ENCODE measurements at places on chromosomes 13 and 19. TPM values are rescaled to one million over a fixed set of nuclear protein-coding genes. Genes with fewer than 3 reads are reported as not detected.
A peak's percentile ranks its signal among the peaks of the same experiment; 100 is the strongest.

GRCh38 chr19:11261971-11262839, at the start of gene DOCK6:
TSS of gene DOCK6 (minus strand) at chr19:11262524. CDS start at chr19:11262440, 84 bp downstream.
- DNase-seq, result no peak

GRCh38 chr19:32599736-32600157, 18.8 kb downstream of the PDCD5 start:
- DNase-seq, result no peak

DNA sequence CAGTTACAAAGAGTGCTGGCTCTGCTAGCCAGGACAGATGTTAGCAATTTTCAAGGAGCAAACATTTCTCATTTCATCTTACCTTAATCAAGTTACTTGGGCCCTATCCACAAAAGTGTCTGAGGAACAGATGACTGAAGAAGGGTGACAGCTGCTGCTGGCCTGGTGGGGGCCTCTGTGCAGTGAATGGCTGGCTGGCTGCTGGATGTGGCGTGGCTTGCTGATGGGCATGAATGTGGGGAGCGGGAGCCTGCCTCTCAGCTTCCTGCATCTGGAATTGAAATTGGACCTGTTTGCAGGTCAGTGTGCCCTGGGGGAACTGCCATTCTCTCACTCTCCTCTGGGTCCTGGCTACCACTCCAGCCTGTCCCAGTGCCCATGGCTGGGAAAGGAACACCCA, 94.7 kb downstream of the RGCC start:
- DNase-seq, result no peak

DNA sequence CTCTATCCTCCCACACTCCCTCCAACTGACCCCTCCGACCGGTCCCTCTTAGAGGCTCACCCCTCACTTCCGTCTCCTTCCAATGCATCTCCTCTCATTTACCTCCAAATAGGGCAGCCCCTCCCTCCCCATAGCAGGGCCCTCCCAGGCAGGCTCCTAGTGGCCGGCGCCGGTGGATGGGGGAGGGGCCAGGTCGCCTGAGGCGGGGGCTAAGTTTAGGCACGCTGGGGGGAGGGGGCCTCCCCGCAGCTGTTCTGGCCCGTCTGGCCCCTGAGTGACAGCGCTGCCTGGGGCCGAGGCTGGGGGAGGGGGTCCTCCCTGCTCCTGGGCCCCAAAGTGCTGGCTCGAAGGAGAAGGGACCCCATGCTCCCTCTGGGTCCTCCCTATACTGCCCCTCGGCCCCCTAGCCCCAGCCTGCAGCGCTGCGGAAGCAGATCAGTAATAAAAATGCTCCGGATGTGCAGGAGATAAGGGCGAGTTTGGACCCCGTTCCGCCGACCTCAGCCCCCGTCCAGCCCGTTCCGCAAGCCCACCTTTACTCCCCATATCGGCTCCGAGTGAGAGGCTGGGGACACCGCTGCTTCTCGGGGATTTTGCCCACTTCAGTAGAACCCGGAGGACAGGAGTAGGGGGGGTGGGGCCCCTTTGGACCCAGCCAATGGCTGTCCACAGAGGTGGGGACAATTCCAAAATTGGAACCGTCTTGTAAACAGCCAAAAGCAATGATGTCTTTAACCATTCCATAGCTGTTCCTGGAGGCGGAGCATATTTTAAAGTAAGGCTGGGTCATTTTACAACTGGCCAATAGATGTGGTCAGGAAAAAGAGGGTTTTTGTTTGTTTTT, 4.0 kb downstream of the RTN2 start:
- DNase-seq, result peak; percentile 72

Gene CEACAM3
- total RNA-seq, result not detected

DNA sequence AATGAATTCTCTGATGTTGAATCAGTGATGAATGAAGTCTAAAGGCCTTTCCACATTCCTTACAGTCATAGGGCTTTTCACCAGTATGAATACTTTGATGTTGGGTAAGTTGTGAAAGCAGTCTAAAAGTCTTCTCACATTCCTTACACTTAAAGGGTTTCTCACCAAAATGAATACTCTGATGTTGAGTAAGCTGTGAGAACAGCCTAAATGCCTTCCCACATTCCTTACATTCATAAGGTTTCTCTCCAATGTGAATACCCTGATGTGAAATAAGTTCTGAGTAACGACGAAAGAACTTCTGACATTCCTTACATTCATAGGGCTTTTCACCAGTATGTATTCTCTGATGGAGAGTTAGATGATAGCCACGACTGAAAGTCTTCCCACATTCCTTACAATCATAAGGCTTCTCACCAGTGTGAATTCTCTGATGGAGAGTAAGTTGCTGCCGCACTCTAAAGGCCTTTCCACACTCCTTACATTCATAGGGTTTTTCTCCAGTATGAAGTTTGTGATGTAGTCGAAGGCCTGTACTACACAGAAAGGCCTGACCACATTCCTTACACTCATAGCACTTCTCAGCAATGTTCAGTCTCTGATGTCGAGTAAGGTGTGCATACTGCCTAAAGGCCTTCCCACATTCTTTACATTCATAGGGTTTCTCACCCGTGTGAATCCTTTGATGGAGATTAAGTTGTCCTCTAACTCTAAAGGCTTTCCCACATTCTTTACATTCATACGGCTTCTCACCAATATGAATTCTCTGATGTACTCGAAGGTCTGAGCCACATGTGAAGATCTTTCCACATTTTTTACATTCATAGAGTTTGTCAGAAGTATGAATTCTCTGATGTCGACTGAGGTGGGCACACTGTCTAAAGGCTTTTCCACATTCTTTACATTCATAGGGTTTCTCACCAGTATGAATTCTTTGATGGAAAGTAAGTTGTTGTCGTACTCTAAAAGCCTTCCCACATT, 19.9 kb downstream of the ZFP30 start:
- DNase-seq, result no peak

DNA sequence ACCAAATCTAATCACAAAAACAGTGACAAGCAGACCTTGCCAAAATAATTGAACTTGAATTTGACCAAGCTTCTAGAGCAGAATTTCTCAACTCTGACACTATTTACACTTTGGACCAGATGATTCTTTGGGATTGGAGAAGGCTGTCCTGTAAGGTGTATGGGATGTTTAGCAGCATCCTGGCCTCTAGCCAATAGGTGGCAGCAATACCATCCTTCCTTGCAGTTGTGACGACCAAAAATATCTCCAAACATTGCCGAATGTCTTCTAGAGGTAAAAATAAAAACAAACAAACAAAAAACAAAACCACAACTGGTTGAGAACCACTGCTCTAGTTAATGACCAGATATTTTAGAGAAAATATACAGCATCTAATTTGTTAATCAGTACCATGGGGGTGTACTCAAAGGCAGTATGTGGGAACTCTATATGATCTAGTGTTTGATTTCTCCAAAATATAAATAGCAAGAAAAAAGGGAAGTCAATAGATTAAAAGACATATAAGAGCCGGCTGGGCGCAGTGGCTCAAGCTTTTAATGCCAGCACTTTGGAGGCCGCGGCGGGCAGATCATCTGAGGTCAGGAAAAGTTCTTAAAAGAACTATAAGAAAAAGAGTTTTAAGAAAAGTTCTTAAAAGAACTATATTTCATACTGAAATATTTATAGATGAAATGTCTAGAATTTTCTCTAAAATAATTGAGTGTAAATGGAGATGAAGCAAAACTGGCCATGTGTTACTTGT, 60.9 kb upstream of the ZNF527 start:
- no peak for DNase-seq

Gene SIGLEC5
- total RNA-seq, result not detected
